Left cardiac atrium (tissue), 4 donors: ENCODE measurements at places on chromosomes 4 and X. TPM values are rescaled to one million over a fixed set of nuclear protein-coding genes. Genes with fewer than 3 reads are reported as not detected.

CXorf49 gene
- not detected for total RNA-seq

DMD gene
- total RNA-seq = 137 TPM

CLGN gene
- total RNA-seq = 58.2 TPM

ARHGAP36 gene
- not detected for total RNA-seq

TMEM33 gene
- total RNA-seq = 34.7 TPM

TMPRSS11B gene
- not detected for total RNA-seq
